Panc1 (cell line): ENCODE measurements at places on chromosomes 5 and 9. TPM values are rescaled to one million over a fixed set of nuclear protein-coding genes. Genes with fewer than 3 reads are reported as not detected.

Gene DND1
- 1.8 TPM for total RNA-seq

Gene TMEM215
- not detected for total RNA-seq

- no peak overlapping the region for H3K4me3 ChIP-seq
- H3K36me3 ChIP-seq, result no peaks in the 10 kb centered on the region
- H3K4me1 ChIP-seq, result no peaks in the 10 kb centered on the region; the same call in 1 of the 2 replicates
Measured at GRCh38 chr5:61666064-61666621, 334.1 kb downstream of the ZSWIM6 start.

DNA sequence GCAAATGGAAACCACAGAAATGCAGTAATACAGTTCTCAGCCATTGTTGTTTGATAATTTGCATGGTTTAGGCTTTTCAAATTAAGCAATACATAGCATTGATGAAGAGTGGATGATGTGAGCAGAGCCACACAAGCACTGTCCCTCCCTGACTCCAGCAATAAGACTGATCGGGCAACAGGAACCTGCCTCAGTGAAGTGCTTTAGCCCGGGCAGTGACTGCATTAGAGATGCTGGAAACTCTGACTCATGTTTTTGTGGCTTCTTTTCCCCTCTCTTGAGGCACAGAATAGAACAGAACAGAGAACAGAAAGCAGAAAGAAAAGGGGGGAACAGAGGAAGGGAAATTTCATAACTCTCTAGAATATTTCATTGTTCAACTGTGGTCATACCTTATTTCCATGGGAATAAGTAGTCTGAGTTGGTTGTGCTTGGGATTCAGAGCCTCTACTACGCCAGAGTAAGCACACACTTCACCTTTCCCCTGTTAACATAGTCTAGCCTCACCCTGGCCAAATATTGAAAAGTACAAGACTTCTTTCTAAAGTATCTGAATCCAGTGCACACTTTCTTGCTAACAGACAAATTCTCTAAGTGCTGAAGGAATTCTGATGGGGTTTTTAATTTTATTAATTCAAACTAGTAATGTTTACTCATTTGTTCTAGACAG lies 164.8 kb upstream of the VCAN start:
- H3K36me3 ChIP-seq, result no peaks in the 10 kb centered on the region
- H3K4me3 ChIP-seq, result no peak overlapping the region
- H3K27me3 ChIP-seq, result no peaks in the 10 kb centered on the region
- H3K4me1 ChIP-seq, result no peaks in the 10 kb centered on the region
- DNase-seq, result no peak
- no peak overlapping the region for H3K27ac ChIP-seq

- no peak for DNase-seq
- H3K4me1 ChIP-seq, result no peaks in the 10 kb centered on the region
- H3K36me3 ChIP-seq, result no peaks in the 10 kb centered on the region
- no peaks in the 10 kb centered on the region for H3K27me3 ChIP-seq
- no peak overlapping the region for H3K27ac ChIP-seq
- H3K4me3 ChIP-seq, result no peak overlapping the region
Measured at GRCh38 chr9:73714294-73714693, 562.6 kb downstream of the ANXA1 start.

GRCh38 chr9:34663303-34663605 lies 797 bp upstream of the CCL27 start:
- DNase-seq, result no peak
- H3K4me1 ChIP-seq, result peaks cover 8% of the 10 kb centered on the region; the same call in 1 of the 2 replicates
- H3K4me3 ChIP-seq, result no peak overlapping the region
- no peaks in the 10 kb centered on the region for H3K36me3 ChIP-seq
- no peak overlapping the region for H3K27ac ChIP-seq
- H3K27me3 ChIP-seq, result no peaks in the 10 kb centered on the region

DNA sequence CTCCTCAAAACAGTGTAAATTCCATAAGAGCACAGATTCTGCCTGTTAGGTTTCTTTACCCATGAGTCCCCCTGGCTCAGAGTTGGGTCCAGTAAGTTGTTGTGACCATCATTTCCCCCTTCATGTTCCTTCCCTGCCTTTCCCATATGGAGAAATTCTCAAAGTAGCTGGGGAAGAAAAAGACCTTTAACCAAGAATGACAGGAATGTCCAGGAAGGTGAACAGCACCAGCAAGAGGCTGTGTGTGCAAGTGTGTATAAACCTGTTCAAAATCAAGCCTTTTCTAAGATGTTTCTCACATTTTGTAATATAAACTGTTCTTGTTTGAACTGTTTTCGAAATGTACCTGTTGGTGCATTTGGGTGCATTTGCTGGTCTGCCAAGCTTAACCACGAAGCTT lies 238.2 kb downstream of the SLIT3 start:
- DNase-seq, result no peak
- H3K27me3 ChIP-seq, result no peaks in the 10 kb centered on the region
- no peaks in the 10 kb centered on the region; the same call in none of the 2 replicates for H3K4me1 ChIP-seq
- no peak overlapping the region for H3K27ac ChIP-seq
- H3K4me3 ChIP-seq, result no peak overlapping the region

GRCh38 chr9:131965103-131965502 lies 114.6 kb downstream of the MED27 start:
- no peaks in the 10 kb centered on the region for H3K4me1 ChIP-seq
- H3K4me3 ChIP-seq, result no peak overlapping the region
- no peaks in the 10 kb centered on the region for H3K27me3 ChIP-seq
- no peak overlapping the region for H3K27ac ChIP-seq
